ENCODE measurements at places on chromosomes 7 and 10.

- DNase-seq: no peak
Observed at GRCh38 chr7:77571801-77572200, 34.7 kb downstream of the PTPN12 start.

DNA sequence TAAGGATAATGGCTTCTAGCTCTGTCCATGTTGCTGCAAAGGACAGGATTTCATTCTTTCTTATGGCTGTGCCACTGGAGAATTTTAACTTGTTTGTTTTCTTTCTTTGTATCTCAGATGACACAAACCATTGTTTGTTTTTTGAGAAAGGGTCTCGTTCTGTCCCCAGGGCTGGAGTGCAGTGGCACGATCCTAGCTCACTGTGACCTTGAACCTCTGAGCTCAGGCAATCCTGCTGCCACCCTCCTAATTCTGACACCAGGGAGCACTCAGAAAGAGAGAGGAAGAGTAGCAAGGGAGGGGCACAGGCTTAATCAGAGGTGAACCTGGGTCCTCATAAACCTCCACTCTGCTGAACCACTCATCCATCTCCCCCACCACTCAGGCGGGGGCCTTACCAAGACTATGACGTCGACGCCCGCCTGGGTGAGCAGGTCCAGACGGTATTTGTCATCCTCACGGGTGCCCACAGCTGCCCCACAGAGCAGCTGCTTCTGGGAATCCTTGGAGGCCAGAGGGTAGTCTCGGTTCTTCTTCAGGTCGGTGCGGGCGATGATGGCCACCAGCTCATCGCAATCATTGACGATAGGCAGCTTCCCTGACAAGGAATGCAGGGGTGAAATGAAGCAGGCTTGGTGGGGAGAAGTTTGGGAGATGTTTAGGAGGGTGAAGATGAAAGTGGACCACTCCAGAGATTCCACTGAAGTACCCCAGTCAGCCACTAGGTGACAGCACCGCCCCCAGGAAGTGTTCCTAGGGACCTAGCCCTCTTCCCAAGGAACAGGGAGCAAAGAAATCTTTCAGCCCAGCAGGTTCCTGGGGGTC, 11.6 kb downstream of the IMPDH1 start:
- DNase-seq: no peak

- no peak for DNase-seq
Observed at GRCh38 chr10:1213252-1214070, 157.3 kb downstream of the WDR37 start.

DNA sequence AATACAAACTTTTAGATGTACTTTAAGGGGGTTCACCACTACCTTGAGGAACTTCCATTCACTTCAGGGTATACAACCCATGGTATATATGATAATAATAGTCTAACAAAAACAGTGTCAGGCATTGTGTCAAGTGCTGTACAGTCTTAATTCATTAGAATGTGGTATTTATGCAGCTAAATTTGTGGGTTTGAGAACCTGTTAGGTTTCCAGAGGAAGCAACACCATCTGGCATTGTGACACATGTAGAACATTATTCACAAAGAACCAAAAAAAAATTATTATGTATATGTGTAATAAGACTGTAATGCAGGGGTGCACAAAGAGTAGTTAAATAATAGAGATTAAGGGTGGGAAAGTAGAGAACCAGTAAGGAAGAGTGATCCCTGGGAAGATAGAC, 26.3 kb downstream of the TMEM60 start:
- DNase-seq: no peak

DNA sequence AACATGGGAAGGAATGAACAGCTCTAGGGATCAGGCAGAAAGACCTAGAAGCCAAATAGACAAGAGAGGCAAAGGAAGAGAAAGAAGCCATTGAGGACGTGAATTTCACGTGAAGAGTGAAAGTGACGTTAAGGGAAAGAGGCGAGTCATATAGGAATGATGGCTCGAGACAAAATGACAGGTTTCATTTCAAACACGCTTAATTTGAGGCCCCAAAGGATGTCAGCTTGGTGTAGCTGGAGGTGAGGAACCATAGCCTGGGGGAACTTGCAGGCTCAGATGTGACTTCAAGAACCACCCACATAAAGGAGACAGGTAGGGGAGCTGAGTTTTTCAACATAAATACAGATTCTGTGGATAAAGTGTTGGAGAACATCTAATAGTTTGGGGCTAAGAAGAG, 84.3 kb upstream of the ATP6V0A4 start:
- DNase-seq: no peak

DNA sequence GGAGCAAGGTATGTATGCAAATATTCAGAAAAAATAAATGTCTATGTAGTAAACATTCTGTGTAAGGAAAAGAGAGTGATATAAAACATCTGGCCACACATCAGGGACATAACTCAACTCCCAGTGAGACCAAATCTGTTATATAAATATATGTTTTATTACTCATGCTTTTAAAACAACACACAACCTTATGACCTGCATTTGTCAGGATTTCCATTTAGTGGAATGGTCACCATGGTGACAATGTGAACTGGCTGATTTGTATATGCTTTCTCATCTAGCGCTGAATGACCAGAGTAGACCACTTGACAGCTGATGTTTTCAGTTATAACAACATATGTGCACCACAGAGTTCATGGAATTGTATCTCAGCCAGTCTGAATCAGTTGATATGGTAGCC, 551.7 kb downstream of the HTR7 start:
- no peak for DNase-seq

GRCh38 chr7:106767498-106768323, 97.4 kb upstream of the PIK3CG start:
- no peak for DNase-seq

- no peak for DNase-seq
Observed at GRCh38 chr10:68594405-68594804, 34.3 kb downstream of the TET1 start.

GRCh38 chr7:150801242-150801945, 825 bp downstream of the TMEM176A start:
- DNase-seq: no peak

DNA sequence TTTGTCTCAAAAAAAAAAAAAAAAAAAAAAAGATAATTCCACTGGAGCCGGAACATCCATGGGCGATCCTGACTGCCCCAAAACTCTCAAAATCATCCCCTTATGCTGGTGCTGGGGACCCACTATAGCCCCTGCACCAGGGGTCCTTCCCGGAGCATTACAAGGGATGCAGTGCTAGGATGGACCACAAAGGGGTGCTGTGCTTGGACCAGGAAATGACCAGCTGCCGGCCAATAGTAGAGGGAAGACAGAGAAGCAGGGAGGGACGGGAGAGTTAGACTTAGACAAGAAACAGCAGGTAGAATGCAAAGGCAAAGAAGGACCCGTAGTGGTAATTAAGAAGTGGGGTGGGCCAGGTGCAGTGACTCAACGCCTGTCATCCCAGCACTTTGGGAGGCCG, 40.5 kb downstream of the RCC1L start:
- DNase-seq: no peak

GRCh38 chr10:42769673-42770072, 12.9 kb upstream of the BMS1 start:
- DNase-seq: no peak

GRCh38 chr10:100823194-100823593, 77.8 kb downstream of the PAX2 start:
- no peak for DNase-seq

DNA sequence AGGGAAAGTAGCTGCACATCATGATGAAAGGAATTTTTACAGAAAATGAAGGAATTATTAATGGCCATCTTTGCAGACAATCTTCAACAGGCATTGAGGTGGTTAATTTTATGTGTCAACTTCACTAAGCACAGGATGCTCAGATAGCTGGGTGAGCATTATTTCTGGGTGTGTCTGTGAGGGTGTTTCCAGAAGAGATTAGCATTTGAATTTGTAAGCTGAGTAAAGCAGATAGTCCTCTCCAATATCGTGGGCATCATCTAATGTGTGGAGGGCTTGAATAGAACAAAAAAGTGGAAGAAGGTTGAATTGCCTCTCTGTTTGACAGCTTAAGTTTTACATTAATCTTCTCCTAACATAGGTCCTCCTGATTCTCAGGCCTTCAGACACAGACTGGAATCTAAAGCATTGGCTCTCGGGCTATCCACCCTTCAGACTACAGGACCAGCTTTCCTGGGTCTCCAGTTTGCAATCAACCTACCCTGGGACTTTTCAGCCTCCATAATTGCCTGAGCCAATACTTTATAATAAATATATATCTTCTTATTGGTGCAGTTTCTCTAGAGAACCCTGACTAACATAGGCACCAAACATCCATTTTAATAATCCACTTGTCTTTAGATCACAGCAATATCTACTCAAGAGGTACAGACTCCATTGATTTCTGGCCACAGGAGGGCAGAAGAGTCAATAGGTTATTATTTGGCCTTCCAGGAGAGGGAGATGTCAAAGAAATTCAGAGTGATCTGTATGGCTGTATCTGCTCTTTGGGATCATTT, 10.5 kb upstream of the CRPPA start:
- DNase-seq: no peak

- DNase-seq: no peak
Observed at GRCh38 chr7:116511552-116512519, 12.3 kb downstream of the CAV2 start.

- DNase-seq: no peak
Observed at GRCh38 chr7:69906283-69906995, 308.2 kb downstream of the AUTS2 start.

DNA sequence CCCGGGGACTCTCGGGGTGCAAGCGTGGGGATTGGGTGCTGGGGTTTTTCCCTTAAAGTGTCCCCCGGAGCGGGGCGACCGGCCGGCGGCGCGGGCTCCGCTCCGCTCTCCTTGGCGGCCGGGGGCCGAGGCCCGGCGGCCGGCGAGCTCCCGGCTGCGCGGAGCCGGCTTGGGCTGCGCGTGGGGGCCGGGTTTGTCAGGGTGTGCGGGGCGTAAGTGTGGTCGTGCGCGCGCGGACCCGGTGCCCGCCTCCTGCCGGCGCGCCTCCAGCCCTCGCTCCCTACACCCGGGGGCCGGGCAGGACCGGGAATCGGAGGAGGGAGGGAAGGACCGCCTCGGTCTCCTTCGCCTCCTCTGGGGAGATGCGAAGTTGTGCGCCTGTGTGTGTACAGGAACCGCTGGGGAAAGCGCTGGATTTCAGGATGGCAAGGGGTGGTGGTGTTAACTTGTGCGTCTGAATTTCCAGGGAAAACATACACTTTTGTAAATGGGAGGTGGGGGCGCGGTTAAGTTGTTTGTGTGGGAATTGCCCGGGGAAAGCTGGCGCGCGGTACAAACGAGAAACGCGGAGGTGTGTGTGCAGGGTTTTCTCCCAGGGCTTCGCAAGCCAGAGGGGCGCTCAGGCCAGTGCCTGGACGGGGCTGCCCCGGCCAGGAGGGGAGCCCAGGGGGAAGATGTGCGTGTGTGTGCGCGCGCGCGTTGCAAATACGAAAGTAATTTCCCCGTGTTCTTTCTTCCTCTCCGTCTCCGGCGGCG, 737 bp downstream of the ZMIZ1 start:
- DNase-seq: peak; percentile 23

GRCh38 chr10:59524348-59524747, 162.0 kb upstream of the FAM13C start:
- DNase-seq: no peak

DNA sequence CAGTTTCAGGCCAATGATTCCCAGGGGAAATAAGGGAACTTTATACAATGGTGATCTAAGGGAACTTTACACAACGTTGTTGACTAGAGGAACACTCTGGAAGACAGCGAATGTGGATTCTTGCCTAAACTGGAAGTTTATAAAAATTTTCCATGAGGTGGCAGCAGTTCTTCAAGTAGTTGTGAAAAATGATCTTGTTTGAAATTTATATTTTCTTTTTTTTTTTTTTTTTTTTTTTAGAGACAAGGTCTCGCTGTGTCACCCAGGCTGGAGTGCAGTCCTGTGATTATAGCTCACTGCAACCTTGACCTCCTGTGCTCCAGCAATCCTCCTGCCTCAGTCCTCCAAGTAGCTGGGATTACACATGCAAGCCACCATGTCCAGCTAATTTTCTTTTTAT, 32.1 kb upstream of the GTF2I start:
- DNase-seq: no peak

DNA sequence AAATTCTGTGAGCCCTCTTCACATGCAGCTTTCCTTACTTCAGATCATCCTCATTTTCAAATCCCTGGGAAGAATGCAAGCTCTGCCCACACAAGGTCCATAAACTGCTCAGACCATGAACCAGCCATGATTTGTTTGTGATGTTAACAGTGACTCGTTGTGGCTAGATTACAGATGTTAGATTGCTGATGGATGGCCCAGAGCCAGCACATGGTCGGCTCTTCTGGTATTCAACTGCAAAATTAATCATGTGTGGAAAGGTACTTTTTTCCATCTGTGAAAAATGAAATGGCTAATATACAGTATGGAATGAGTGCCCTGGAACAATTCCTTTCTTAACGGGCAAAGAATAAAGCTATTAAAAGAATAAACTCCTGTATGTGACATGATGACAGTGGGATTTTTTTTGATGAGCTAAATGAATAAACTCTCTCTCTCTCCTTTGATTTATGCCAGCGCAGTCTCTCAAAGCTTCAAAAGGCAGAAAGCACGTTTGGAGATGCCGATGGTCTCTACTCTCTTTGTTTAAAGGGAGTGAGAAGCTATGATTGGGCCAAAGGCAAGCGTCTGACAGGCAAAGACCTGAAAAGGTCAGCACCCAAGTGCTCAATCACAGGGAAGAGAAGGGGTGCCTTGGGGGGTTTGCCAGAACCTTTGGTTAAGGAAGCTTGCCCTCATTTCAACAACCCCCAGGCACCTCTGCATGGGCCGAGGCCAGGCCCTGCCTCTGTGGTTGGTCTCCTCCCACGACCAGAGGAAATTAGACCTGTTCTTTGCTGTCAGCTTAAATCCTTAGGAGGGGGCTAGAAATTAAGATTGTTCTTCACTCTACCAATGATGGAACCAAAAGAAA, 444.0 kb upstream of the NFE2L3 start:
- DNase-seq: no peak

DNA sequence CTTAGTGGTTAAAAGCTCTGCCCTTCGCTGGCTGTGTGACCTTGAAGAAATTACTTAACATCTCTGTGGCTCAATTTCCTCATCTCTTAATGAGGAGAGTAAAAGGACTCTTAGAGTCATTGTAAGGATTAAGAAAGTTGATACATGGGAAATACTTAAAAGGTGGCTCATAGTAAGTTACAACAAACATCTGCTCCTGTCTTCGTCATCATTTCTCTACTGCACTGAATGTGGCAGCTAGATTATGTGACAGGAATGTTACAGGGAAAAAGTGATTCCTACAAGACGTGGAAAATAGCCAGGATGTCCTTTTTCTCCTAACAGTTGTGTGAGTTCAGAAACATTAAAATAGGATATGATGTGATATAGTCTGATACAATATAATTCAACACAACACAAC, 184.7 kb downstream of the FRMD4A start:
- no peak for DNase-seq
